ENCODE measurements at places on chromosomes 1 and 21.

- no peak for DNase-seq
These were observed 26.2 kb downstream of the VPS26C start for GRCh38 chr21:37240978-37241377.

GRCh38 chr1:209823143-209824041 is 4.4 kb upstream of the UTP25 start:
- DNase-seq, result no peak

GRCh38 chr21:41064334-41064791 is 103.6 kb upstream of the BACE2 start:
- DNase-seq, result no peak

DNA sequence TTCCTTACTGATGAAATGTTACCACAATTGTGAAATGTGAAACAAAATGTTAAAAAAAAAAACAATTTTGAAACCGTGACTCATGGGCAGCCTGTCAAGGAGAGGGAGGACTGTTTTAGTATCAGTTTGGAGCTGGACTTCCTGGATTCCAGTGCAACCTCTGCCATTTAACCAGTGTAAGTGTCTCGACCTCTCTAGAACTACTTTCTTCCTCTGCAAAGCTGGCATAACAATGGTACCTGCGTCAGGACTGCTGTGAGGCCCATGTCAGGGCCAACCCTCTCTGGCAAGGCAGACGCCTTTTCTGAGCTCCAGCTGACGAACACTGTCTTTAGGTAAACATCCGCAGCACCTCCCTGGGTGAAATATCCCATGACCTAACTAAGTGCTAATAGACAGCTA is 20.9 kb downstream of the URB1 start:
- DNase-seq, result no peak

- no peak for DNase-seq
These were observed 99.1 kb downstream of the CD247 start for GRCh38 chr1:167419245-167419644.

DNA sequence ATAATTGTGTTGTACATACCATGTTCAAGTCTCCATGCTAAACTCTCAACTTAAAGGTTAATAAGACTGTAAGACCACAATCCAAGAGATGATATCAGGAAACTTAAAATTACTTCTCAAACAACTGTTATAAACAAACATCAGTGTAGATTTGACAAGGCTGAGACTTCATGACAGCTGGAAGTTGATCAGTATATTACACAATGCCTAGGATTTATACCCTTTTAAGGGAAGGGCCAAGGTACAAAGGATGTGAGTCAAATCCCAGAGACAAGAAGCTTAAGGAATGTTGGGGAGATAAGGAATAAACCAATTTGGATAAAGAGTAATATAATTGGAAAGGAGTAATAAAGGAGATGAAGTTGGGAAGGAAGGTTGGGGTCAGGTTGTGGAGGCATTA is 98.8 kb downstream of the LBR start:
- no peak for DNase-seq

GRCh38 chr1:93905051-93905450 is 4.2 kb downstream of the GCLM start:
- no peak for DNase-seq

GRCh38 chr1:10696977-10697376 is 99.5 kb downstream of the CASZ1 start:
- DNase-seq, result no peak

DNA sequence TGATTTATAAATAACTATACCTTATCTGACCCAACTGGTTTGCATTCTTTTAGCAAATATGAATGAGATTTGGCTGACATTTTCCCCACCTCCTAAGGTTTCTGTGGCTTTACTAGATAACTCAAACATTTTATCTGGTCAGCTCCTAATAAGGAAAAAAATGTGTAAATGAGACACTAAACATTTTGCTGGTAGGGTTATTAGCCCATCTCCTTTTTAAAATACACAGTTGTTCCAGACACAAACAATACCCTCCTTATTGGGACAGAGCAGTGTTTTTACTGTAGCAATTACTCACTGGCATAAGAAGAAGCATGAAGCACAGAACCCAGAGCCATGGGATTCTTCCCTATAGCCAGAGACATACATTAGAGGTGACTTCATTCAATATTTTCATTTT is 53.8 kb upstream of the NUF2 start:
- DNase-seq, result no peak

DNA sequence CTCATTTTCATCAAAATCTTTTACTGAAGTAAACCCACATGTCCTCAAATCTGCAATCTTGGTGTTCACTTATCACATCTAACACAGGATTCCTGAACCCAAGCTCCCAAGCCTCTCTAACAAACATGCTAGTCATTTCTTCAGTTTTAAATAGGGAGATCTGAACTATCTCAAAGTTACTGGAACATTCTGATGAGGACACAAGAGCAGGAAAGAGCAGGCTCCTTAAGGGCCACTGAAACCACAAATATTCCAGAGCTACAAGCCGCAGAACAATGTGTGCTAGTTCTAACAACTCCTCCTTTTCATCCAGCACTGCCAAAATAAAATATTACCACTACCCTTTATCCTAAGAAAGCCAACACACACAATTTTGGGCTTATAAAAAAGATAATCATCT is 38.9 kb downstream of the WARS2 start:
- DNase-seq, result no peak

DNA sequence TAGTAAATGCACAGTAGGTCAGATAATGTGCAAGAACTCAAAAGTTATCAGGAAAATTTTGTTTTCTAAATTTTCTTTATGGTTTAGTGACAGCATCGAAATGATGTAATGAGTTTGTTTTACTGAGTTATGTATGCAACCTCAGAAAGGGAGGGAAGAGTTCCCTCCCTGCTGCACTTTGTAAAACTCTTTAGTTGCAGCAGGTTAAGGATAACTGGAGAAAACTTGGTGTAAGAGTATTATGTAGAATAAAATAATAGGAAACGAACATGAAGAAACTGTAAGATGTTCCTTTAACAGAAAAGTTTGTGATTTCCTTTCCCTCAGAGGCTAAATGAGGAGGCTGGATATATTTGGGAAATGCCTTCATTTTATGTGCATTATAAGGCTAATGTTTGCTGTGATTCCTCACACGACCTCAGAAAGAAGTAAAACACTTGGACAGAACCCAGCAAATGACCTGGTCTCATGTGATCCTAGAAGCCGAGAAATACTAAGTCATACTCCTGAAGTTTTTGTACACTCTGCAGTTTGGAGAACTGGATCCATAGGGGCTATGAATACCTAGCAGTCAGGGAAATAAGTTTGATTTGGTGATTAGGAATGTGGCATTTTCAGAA is 35.4 kb downstream of the ADGRL2 start:
- DNase-seq, result no peak

DNA sequence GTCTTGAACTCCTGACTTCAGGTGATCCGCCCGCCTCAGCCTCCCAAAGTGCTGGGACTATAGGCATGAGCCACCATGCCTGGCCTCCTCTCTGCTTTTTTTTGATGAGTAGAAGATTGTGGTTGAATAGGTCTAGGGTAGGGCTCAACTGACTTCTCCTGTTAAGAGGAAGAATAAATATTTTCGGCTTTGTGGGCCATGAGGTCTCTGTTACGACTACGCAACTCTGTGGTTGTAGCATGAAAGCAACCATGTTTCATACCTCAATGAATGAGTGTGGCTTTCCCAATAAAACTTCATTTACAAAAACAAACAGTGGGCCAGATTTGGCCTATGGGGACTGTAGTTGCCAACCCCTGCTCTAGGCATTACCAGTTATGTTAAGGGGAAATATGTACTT is 67.8 kb downstream of the NID1 start:
- no peak for DNase-seq

Measured in upper lobe of right lung (tissue), 1 donor.